ENCODE measurements at places on chromosomes 7 and 10.

DNA sequence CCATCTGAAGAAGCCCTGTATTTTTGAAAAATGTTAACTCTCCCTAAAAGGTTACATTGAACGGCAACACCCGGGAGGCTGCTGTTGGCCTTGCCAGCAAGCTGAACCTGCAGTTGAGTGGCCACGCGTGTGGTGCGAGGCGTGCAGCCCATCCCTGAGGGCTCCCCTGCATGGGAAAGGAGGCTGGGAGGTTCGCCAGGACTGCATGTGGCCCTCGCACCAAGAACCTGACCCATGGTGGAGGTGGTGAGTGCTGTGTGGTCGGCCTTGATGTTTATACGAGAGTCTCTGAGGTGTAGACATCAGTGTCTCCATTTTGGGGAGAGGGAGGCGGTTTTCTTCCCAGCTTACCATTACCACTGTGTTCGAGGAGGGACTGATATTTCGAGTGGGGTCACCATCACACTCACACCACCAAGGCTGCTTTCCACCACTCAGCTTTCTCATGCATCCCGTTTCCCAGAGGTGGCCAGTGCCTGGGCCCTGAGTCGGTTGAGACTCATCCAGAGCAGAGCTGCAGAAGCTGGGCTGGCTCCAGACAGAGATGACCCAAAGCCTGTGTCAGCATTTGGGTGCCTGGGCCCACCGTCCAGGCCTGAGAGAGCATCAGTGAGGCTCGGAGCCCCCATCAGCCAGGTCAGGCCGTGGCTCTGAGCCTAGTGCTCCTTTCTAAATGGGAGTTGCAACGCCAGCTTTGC lies 222.6 kb downstream of the EBF3 start:
- DNase-seq = peak; percentile 12

DNA sequence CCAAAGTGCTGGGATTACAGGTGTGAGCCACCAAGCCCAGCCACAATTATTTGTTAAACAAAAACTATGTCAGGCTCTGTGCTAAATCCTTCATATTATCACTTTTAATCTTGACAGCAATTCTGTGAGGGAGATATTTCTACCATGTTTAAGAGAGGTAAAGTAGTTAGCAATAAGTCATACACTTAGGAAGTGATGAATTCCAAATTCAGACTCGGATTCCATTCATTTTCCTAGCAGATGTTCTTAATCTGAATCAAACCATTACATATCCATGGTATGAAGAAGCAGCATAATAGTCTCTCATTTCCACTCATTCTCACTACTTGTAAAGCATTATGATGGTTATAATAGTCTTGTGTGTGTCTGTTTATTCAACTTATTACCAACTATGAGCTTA lies 2.9 kb upstream of the CD36 start:
- no peak for DNase-seq

GRCh38 chr10:75377869-75378268 lies 23.7 kb downstream of the ZNF503 start:
- no peak for DNase-seq

- DNase-seq = no peak
These were observed 30.8 kb upstream of the VSIR start for GRCh38 chr10:71804077-71804476.

DNA sequence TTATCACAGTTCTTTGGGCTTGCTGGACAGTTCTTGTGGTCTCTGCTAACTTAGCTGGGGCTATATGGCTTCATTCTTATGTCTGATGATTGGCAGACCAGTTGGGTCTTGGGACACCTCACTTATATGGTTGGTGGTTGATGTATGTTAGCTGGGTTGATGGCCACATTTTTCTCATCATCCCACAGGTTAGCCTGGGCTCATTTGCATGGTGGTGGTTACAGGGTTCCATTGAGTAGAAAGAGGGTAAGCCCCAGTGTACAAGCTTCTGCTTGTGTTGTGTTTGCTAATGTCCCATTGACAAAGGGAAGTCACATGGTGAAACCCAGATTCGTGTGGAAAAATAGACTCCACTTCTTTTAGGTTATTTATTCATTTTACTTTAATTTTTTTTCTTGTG lies 40.6 kb downstream of the TMEM60 start:
- no peak for DNase-seq

Measured in activated CD4-positive, alpha-beta memory T cell treated with anti-CD3 and anti-CD28 coated beads, Interleukin-2, amount 10 ng/mL, durations not matched to agents 7 days and 5 days (primary cell).